ENCODE measurements at places on chromosomes 16 and 17.

DNA sequence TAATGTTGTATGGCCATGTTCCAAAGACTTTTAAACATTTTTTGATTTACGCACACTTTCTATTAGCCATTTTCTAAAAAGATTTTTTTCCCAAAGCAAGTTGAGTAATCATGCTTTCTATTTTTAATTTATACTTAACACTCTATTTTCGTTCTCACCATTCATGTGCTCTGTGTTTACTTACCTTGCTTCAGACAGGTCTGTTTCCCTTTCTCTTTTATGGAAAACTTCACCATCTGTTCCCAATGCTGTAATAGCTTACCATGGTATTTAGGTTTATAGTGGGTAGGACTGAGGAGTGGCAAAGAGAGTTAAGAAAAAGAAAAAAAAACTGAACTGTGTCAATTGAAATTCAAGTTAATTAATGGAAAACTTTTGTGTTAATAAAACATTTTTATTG lies 37.5 kb upstream of the KCNJ16 start:
- no peak for DNase-seq

DNA sequence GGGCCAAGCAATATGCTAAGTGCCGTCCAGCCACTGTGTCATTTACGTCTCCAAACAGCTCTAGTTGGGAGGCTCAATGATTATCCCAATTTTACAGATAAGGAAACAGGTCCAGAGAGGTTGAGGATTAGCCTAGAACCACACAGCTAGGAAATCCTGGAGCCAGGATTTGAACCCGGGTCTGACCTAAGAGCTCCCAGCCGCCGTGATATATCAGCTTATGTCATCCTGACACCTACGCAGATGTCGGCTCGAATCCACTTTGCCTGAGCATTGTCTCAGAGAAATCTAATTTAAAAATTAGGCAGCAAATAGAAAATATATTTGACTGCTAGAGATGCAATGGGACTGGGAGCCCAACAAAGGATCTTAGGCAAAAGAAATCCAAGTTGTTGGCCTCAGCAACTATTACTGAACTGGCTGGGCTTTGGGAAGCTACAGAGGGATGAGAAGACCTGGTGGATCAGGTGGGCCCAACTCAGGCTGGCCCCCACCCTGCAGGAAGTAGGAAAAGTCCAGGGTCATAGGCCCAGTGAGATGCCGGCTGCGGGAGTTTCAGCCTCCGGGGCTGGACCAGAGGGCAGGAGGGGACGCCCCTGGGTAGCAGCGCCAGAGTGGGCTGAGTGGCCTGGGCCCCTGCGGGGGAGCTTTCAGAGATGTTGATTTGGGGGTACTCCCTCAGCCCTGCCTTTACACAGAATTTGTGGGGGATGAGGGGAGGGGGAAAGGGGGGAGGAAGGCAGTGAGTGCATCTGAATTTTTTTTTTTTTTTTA lies 35.1 kb upstream of the IL21R start:
- DNase-seq = no peak

GRCh38 chr16:287298-287811 lies 4.4 kb downstream of the PDIA2 start:
- no peak for DNase-seq

DNA sequence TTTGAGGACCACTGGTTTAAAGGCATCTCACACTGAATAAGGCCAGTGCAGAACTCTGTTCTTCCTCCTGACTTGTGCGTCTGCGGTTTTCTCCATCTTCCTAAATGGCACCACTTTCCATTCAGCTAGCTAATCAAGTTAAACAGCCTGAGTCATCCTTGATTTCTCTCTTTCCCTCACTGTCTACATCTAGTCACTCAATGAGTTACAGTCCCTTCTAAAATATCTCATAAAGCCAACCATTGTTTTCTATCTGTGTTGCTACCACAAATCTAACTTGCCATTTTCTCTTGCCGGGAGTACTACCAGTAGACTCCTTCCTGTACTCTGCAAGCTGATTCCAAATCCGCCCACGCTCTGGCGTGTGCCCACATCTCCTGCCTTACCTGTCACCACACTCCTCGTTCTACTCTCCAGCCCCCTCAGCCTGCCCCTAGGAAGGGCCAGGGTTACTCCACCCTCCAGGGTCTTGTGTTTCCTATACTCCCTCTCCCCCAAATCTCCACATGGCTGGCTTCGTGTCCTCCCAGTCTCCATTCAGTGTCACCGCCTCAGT lies 324.5 kb downstream of the SNX29 start:
- DNase-seq = no peak

GRCh38 chr17:46979147-46979863 lies at the start of gene RPRML:
TSS of gene RPRML (minus strand) at chr17:46979253. CDS start at chr17:46979007, 246 bp downstream.
- peak; percentile 52 for DNase-seq

DNA sequence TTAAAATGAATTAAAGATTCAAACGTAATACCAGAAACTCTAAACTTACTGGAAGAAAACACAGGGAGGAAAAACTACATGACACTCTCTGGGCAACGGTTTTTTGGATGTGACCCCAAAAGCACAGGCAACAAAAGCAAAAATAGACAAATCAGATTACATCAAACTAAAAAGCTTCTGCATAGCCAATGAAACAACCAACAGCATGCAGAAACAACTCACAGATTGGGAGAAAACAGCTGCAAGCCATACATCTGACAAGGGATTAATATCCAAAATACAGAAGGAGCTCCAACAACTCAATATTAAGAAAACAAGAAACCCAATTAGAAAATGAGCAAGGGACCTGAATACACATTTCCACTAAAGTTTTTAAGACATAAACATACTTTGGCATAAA lies 69.2 kb upstream of the ALOX12 start:
- no peak for DNase-seq

- DNase-seq = no peak
Measured at GRCh38 chr17:49277638-49278037, 47.1 kb upstream of the PHOSPHO1 start.

DNA sequence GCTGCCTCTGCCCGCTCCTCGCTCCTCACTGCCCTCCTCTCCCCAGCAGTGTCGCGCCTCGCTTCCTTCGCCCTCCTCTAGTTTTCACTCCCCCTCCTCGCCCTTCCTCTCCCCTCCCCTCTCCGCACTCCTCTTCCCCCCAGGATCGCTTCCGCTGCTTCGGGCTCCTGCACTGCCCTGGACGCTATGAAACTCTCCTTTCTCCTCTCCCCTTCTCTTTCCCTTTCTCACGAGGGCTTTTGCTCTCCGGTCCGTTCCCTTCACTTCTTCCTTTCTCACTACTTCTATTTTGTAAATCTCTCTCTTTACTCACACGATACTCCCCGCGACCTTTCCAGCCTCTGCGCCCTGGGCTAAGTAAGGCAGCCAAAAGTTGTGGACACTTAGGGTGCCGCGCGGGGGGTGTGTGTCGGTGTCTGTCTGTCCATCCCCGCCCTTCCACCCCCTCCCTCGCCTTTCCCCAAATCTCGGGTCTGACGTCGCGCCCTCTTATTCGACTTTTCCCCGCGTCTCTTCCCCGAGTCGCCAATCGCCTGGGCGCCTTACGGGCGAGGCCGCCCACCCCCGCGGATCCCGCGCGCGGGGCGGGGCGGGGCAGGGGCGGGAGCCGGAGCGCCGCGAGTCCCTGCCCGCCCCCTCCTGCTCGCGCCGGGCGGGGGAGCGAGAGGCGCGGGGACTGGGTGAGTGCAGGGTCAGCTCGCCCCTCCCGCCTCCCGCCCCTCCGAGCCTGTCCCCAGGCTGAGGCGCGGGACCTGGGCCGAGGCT lies at the start of gene IRX3:
TSS of gene IRX3 (minus strand) at position 422 of the 765 bp plus-strand sequence. CDS start 737 bp downstream, outside the sequence.
- DNase-seq = peak; percentile 57

GRCh38 chr16:80993834-80994233 lies 12.9 kb downstream of the CMC2 start:
- DNase-seq = no peak

GRCh38 chr17:59791603-59792457 lies 84.4 kb downstream of the VMP1 start:
- no peak for DNase-seq

GRCh38 chr16:69497876-69498596 lies 67.7 kb upstream of the NFAT5 start:
- no peak for DNase-seq

- DNase-seq = no peak
Measured at GRCh38 chr17:83146347-83146746, 66.9 kb downstream of the METRNL start.

DNA sequence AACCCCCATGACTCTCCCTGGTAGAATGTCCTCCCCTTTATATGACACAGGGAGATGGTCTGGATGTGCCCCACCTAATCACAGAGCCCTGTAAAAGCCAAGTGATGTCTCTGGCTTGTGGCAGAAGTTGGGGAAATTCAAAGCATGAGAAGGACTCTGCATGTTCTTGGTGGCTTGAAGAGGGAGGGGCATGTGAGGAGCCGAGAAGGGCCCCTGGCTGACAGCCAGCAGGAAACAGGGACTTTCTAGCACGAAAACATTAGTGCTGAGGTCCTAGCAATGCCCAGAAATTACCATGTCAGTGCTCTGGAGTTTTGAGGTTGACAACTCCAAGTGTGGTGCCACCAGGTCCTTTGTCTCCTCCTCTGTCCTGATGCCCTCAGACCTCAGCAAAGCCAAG lies 75.9 kb downstream of the USP22 start:
- no peak for DNase-seq

- peak; percentile 39 for DNase-seq
Measured at GRCh38 chr17:16491131-16491702, 776 bp downstream of the LRRC75A start.

DNA sequence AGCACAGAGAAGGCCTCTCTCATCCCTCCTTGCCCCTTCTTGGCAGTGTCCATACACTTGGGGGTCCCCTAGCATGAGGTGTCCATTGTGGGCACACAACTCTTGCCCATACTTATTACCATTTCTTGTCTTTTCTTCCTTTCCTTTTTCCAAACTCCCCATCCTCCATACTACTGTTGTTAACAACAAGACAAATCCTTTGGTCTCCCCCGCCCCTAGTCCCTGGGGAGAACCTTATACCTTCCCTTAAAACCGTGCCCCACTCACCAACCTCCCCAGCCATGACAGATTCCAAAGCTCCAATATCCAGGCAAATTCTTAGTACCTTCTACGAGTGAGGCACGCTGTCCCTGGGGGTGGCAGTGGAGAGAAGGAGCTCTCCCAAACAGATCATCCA lies 82.9 kb downstream of the GAS7 start:
- no peak for DNase-seq

GRCh38 chr16:89880477-89881367 lies 7.3 kb downstream of the TCF25 start:
- no peak for DNase-seq

- peak; percentile 66 for DNase-seq
Measured at GRCh38 chr16:28623172-28623711, 13.4 kb upstream of the SULT1A1 start.

DNA sequence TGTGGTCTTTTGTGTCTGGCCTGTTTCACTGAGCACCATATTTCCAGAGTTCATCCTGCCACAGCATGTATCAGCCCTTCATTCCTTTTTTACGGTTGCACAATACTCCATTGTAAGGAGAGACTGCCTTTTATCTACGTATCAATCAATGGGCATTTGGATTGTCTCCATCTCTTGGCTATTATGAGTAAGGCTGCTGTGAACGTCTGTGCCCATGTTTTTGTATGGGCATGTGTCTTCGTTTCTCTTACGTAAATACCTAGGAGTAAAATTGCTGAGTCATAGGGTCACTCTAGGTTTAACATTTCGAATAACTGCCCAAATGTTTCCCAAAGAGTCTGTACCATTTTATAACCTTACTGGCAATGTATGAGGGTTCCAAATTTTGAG lies 202.8 kb upstream of the FOXF1 start:
- DNase-seq = peak; percentile 8

GRCh38 chr17:71926746-71927398 lies 193.9 kb upstream of the SOX9 start:
- DNase-seq = peak; percentile 16

DNA sequence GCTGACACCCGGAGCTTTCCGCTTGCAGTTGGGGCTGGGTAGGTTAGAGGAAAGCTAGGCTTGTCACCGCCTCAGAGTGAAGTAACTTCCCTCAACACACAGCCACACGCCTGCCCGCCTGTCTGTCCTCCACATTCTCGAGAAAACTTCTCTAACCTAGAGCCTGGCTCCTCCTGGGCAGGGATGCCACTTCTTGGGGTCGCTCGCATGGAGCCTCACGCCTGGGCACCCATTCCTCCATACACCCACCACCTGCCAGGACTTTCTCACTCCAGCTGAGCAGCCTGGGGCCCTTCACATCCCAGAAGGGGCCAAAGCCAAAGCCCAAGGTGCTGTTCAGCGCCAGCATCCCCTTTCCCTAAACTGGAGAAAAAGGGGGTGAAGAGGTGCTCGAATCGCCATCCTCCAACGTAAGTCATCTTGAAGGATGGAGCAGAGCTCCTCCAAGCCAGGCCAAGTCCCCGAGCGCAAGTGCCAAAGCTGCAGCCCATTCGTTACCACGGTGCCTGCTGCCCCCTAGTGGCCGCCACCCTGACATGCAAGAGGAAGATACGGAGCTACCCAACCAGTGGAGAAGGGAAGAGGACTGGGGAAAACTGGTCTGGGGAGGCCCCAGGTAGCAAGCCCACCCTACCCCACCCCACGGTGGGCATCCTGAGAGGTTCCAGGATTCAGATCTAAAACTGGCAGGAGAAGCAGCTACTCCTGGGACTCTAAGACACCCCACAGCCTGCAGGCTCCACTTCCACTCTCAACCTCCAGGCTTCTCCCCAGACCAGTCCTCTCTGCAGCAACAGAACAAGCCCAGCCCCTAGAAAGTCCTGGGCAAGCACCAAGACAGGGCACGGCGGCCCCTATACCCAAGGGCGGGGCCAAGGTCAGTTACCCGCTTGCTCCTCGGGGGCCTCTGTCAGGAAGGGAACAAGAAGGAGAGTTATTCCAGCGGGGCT lies 63.1 kb downstream of the MYO18A start:
- DNase-seq = peak; percentile 35

- peak; percentile 95 for DNase-seq
Measured at GRCh38 chr17:65527857-65528591, 33.4 kb downstream of the AXIN2 start.

DNA sequence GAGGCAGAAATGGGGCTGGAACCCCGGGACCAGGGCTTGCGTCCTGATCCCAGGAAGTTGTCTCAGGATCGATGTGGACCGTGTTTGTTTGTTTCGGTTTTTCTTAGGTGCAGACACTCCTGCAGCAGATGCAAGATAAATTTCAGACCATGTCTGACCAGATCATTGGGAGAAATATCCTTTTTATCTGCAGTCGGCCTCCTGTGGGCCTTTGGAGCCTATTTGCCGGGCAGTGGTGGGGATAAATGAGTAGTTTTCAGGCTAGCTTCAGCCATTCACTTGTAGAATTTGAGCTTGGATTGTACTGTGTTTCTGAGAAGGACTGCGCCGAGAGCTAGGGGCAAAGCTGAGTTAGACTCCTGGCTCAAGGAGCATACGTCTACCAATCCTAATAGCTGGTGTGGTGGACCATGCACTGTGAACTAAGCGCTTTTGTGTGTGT lies 816 bp downstream of the HSBP1 start:
- no peak for DNase-seq
